Femur (tissue), 1 donor: ENCODE measurements at places on chromosomes 13 and 19.
A peak's percentile ranks its signal among the peaks of the same experiment; 100 is the strongest.

- DNase-seq = peak; percentile 46
These were observed 68.0 kb upstream of the GPR183 start for GRCh38 chr13:99374994-99375737.

DNA sequence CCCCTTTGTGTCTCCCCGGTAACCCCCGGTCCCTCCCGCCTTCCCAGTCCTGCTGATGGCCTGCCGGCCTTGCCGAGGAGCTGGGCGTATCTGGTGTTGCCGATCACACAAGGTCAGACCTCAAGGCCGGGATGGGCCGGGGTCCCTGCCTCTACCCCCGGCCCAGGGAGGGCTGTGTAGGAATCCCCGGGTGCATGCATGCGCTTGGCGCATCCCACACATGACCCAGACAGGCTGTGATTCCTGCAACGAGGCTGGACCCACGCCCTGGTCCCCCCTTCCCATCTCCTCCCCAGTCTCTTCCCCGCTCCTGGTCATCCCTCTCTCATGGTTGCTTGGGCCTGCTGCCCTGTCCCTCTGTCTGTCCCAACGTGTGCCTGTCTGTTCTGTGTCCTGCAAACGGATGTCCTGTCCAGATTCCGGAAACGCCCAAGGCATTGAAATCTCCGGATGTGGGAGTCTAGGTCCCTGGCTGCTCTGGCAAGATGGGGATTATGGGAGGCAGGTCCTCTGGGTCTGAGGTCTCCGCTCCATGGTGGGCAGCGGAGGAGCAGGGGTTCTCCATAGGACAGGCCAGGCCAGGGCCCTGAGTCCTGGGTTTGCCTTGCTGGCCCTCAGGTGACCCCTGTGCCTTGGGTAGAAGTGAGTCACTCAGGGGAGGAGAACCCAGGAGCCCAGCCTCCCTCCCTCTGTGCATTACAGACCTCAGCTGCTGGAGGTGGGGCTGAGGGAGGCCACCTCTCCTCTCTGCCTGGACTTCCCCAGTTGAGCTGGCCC lies 1.6 kb downstream of the PKN1 start:
- peak; percentile 50 for DNase-seq

DNA sequence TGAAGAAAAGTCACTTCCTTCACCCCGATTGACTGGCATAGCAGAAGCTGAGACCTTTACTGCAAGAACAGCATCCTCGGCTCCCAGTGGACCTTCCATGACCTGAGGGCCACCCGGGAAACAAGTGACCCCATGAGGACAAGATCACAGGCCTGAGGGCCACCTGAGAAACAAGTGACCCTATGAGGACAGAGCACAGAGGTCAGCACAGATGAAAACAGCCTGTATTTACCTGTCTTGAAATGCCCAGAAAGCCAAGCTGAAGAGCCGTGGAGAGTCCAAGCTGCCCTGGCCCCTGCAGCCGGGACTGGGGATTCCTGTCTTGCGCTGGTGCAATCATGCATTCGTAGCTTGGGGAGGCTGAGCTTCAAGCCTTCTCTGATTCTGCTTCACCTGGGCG lies 114.2 kb upstream of the SPACA7 start:
- DNase-seq = no peak

DNA sequence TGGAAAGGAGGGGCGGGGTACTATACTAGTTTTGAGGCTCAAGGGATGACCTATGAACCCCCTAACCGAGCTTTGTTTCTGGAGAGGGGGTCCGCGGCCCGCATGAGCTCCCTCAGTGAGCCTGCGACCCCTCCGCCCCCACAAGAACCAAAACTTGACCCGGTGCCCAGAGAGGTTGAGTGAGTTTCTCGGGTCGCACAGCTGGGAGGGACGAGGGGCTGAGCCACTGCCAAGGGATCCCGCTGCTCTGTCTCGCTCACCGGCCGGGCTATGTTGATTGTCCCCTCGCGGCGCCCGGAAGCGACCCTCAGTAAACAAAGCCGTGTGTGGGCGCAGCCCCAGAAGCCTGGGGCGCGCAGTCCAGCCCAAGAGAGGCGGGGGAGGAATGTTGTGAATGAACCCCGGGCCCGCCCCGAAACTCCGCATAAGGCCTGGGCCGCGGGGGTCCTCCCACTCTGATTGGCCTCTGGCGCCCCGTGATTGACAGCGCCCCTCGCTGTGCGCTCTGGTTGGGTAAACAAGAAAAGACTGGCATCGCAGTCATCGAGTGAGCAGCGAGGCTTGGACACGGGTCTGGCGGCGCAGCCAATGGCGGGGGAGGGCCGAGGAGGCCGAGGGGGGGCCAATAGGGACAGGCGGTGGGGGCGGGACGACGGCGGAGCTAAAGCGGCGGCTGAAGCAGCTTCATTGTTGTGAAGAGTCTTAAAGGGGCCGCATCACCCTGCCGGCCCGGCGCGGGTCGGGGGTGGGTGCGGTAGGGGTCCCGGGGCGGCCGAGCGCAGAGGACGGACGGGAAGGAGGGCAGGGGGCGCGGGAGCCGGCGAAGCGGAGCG lies at the start of gene ZSWIM4:
Gene ZSWIM4 (plus strand): TSS at position 687 of the 833 bp plus-strand sequence. CDS start 206 bp downstream, outside the sequence.
- peak; percentile 99 for DNase-seq

DNA sequence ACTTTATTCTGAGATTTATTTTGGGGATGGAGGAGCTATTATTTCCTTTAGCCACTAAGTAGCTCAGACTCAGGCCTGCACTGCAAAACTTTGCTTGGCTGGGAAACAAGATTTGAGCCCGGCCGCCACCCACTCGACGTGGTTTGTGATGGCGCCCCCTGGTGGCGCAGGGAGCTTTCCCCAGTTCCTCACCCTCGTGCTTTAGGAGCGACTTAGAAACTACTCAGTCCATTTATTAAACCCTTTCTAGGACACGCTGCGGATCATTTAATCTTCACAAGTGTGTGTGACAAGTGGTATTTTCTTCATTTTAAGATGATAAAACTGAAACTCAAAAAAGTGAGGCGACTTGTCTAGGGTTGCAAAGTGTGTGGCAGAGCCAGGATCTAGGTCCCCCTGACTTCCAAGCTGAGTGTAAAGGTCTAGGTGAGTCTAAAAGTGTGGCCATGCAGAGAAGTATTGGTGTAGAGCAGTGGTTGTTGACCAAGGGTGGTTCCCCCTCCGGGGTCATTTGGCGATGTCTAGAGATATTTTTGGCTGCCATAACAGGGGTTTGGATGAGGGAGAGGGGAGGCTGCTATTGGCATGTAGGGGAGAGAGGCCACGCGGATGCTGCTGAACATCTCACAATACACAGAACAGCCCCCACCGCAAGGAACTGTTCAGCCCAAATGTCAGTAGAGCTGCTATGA lies 2.2 kb downstream of the CXCL17 start:
- DNase-seq = peak; percentile 66

GRCh38 chr13:45156565-45157361 lies 36.5 kb downstream of the GTF2F2 start:
- DNase-seq = no peak

DNA sequence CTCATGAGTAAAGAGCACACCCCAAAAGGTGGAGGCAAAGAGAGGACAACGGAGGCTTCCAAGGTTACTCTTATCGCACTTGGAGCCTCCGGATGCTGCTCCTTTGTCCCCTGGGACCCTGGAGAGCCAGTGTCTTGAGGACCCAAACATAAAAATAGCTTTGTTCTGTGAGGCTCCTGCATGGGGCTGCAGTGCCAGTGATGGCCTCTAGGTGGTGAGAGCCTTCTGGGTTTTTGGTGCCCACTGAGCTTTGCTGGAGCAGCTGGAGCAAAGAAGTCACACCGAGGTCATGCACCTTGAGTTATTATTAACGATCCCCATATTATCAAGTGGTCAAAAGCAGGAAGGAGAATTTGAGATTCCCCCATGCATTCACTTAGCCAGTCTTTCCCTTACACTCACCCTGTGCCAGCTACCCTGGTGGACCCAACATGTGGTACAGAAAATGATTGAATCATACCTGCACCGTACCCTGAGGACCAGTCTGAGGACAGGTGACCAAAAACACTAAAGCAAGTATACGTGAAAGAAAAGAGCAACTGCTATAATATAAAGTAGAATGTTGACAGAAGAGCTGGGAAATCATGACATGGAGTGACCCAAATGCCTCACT lies 41.5 kb downstream of the ZNF682 start:
- no peak for DNase-seq

DNA sequence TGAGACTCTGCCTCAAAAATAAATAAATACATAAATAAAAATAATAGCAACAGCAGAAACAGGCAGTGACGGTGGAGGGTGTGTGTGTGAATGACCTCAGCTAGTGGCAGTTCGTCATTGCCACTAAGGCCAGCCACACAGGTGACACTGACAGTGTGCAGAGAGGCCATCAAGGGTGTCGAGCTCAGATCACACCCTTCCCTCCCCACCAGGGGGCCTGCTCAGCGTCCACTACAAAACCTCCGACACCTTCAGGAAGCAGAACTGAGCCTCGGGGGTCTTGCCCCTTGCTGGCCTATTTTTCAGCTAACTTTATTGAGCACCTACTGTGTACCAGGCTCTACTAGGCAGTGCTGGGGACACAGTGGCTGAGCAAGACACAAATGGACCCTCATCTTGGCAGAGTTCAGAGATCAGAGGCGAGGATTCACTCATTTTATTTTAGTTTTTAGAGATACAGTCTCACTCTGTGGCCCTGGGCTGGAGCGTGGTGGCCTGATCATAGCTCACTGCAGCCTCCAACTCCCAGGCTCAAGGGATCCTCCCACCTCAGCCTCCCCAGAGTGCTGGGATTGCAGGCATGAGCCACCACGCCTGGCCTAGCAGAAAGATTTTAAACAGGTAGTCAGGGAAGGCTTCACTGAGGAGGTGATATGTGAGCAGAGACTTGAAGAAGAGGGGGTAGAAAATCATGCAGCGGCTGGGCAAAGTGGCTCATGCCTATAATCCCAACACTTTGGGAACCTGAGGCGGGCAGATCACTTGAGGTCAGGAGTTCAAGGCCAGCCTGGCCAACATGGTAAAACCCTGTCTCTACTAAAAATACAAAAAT lies 30.3 kb upstream of the SEMA6B start:
- no peak for DNase-seq

DNA sequence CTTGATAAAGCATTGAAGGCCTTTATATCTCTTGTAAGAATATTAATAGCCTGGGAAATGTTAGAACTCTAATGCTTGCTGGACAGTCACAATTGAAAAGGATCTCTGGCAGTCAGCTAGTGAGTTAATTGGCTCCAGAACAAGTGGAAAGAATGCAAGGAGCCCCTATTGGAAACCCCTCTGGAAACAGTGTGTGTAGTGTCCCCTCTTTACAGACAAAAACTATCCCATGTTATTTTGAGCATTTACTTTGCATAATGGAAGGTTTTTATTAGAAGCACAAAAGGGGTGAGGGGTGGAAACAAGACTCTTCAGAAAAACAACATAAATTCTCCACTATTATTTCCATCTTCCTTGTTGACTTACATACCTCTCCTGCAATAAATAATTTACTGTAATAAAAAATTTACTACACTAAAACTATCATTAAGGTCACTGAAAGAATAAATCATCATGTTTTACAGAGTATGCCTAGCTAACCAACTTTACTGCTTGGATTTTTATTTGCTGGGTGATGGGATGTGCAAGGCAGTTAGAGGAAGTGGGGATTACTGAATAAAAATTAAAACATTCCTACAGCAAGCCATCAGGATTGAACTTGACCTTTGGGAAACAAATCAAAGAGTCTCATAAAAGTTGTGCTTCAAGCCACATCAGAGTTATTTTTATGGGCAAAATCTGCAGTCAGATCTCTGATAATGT lies 610.4 kb downstream of the TBC1D4 start:
- no peak for DNase-seq

DNA sequence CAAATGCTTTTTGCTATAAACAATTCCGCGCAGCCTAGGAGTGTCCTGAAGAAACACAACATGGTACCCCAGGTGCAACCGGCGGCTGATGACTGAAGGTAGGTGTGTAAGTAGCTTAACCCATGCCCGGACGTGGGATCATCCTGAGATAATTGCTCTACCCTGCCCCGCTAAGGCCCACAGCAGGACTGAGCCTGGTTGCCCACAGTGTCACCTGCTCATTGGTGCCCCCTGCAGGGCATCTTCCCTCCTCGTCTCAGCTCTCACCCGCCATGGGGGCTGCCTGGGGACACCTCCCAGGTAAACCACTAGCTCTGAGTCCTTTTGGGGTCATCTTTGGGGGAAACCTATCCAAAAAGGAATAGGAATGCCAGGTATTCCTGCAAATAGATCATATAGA lies 22.3 kb downstream of the TMEM161A start:
- DNase-seq = no peak

GRCh38 chr19:10625003-10625761 lies at the start of gene SLC44A2:
TSS of gene SLC44A2 (plus strand) at chr19:10625553. CDS start at chr19:10625634, 81 bp downstream.
- DNase-seq = peak; percentile 92

GRCh38 chr19:15291089-15291488 lies 41.2 kb downstream of the BRD4 start:
- no peak for DNase-seq

- no peak for DNase-seq
These were observed 3.5 kb downstream of the PEG3 start for GRCh38 chr19:56837004-56837403.

DNA sequence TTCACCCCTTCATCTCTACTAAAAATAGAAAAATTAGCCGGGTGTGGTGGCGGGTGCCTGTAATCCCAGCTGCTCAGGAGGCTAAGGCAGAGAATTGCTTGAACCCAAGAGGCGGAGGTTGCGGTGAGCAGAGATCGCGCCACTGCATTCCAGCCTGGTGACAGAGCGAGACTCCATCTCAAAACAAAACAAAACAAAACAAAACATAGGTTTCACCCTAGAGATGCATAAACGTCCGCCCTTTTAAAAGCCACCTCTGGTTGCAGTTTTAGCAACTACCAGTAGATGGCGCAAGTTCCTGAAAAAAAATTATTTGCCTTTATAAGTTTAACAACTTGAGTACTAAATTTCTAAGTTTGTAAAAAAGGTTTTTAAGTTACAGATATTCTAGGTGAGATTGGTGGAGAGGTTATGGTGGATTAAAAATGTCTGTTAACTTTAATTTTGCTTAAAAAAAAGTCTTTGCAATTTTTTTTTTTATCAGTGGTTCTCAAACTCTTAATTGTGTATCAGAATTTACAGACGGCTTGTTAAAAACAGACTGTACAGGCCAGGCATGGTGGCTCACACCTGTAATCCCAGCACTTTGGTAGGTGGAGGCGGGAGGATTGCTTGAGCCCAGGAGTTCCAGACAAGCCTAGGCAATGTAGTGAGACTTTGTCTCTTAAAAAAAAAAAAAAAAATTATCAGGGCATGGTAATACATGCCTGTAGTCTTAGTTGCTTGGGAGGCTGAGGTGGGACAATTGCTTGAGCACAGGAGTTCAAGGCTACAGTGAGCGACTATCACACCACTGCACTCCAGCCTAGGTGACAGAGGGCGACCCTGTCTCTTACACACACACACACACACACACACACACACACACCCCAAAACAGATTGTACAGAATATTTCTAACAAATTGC lies 42.1 kb downstream of the NAA16 start:
- peak; percentile 36 for DNase-seq

DNA sequence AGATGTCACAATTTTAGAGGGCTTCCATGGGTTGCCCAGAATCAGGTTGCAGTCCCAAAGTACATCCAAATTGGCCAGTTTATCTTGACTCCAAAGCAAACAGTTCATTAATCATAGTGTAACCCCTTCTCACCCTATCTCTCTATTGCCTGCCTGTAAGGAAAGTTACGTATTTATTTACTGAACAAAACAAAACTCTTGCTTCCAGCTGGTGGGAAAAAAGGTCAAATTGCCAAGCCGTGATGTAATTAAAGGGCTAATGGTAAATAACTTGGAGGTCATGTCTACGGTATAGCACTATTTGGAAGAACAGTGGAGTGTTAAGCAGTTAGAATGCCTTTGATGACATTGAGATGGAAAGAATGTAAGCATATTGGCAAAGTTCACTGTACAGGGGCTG lies 214.0 kb downstream of the DLEU7 start:
- DNase-seq = no peak
